ENCODE measurements at places on chromosomes 4 and X. TPM values are rescaled to one million over a fixed set of nuclear protein-coding genes. Genes with fewer than 3 reads are reported as not detected.

LNX1 gene
- polyA plus RNA-seq: 3.5 TPM

KLHL2 gene
- 20.5 TPM for polyA plus RNA-seq

P2RY8 gene
- polyA plus RNA-seq: 0.60 TPM

STARD8 gene
- 14.4 TPM for polyA plus RNA-seq

CXorf49 gene
- polyA plus RNA-seq: not detected

DNA sequence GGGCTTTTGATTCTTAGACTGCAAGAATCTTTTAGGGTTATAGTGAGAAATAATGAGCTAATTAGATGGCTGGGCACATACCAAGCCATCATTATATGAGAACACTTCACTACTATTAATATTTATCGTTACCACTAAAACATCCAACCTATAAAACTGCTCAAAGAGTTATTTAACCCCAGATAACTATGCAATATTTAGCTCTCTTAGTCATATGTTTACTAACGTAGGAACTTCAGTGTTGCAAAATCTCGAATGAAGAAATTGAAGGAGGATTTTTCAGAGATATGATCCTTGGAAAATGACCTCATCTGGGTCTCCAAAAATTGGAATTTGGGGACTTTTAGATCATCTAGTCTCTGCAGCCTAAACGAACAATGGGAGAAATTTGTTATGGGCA lies 265.0 kb upstream of the RPS6KA3 start:
- no peak for DNase-seq

DNA sequence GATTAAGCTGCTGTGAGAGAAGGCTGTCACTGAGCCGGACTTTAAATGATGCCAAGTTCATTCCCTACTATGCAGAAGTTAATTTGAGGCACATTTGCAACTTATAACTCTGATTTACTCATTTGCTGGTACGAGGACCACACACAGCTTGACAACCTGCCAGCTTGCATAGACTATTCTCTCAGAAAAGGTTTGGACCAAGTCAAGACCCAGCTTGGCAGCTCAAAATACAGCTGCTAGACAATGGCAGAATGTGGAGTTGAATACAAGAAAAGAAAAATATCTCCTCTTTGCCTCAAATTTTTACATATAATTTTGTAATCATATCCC lies 338.9 kb downstream of the DHX15 start:
- DNase-seq: no peak

DNA sequence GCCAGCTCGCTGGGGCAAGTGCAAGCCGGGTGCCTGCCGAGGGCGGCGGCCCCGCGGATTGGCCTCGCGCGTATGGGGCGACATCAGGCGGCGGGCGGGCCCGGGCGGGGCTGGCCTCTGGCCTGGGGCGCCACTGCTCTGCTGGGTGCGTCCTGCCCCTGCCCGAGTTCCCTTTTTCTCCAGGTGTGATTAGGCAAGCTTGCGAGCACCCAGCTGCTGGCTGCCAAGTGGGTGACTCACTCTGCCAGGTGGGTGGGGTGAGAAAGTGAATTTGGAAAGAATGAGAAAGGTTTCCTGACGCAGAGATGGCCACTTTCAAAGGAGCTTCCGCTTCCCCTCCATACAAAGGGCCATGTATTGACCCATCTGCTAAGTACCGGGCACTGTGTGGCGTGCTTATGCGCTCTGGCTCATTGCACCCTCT lies 32.5 kb downstream of the FGFBP1 start:
- DNase-seq: no peak

Data from right lung (tissue), 10 donors.